ENCODE measurements at places on chromosomes 5 and 9.
A peak's percentile ranks its signal among the peaks of the same experiment; 100 is the strongest.

DNA sequence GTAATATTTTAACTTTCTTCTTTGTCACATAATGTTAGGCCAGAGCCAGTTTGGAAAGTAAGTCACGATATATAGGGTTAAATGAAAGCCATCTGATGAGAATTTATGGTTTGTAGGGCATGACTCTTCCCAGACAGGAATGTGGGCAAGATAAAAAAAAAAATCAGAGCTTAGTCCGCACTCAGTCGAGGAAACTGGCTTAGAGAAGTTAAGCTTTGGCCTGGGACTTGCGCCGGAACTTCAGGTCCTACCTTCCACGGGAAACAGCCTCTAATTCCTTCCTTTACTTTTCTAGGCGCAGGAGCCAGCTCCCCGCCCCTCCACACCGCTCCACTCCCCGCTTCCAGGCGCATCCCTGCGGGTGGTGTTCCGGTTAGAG is 475 bp downstream of the DDX31 start:
- no peak for DNase-seq

DNA sequence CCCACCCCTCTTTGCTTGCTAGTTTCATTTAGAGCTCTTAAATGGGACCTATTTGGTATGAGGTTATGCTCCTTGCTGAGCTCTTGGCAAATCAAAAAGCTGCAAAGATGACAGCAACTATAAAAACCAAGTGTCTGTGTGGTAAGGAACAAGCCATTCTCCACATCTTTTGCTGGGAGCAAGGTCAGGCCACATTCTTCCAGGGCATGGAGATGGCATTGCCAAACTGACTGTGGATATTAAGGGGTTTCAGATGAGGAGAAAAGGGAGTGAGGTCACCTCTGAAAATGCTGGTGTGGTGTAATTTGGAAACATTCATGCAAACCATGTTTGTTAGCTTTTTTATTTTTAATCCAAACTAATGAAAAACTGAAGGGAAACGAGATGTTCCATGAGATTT is 218.8 kb upstream of the IL12B start:
- DNase-seq, result no peak

GRCh38 chr5:116451905-116452450 is 122.6 kb downstream of the SEMA6A start:
- DNase-seq, result no peak

DNA sequence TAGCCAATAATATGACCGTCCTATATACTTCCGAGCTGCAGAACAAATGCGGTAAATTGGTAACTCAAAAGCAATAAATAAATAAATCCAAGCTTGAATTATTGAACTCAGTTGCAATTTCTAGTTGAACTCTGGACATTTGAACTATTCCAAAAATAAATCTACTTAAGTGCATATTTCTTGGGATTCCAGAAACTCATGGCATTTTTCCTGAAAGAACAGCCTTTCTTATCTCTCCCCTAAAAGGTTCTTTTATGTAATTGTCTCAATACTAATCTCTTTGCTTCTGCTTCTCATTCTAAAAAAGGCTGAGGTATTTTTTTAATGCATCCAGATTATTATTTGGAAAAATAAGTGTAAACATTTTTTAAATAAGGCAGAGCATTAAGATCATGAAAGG is 131.7 kb downstream of the TRPM6 start:
- no peak for DNase-seq

DNA sequence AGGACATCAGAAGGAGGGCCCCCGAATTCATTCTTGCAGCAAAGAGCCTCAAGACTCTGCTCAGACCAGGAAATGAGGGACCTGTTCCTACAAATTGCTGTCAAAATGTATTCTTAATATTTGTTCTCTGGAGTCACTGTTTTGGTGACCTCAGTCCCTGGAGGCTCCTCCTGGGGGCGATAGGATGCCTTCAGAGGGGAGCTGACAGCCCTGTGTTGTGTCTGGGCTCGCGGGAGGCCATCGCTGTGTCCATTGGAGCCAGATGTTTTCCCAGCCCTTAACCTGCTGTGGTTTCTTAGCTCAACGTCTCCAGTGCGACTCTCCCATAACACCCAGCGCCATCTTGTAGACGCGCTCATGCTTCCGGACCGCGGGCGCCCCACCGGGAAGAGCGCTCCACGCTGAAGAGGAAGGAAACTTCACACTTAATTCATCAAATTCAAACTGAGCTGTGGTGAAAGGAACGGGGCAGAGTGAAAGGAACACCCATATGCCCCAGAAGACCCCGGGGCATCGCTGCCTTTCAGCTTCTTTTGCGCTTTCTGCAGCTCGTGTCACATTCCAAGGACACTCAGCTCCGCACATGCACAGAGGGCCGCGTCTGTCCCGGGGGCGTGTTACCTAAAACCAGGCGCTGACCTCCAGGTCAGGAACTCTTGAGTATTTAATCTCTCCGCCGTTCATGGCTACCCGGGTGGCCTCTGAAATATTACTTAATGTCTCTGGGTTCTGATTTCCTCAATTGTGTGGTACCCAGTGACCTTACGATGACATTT is 112.3 kb upstream of the GDNF start:
- DNase-seq, result no peak

DNA sequence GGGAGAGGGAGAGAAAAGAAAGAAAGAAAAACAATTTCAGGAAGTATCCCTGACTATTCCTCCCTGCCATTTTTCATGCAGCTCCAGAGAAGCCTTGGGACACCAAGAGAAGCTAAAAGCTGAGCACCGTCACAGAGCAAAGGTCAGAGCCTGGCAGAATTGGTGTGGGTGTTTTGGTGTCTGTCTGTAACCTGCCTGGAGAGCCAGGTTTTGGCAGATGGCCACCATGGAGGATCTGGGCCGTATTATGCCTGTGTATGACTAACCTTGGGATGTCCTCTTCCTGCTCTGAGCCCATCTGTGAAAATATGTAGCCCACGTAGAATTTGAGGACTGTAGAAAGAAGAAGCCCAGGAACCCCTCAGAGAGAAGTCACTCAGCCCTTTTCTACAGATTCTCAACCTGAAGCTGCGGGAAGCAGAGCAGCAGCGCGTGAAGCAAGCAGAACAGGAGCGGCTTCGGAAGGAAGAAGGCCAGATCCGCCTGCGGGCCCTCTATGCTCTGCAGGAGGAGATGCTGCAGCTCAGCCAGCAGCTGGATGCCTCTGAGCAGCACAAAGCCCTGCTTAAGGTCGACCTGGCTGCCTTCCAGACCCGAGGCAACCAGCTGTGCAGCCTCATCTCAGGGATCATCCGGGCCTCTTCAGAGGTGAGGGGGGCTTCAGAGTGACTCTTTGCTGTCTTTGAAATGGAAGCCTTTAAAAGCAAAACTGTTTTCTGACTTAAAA is 18.8 kb downstream of the GLE1 start:
- no peak for DNase-seq

- no peak for DNase-seq
Observed at GRCh38 chr5:175555168-175555785, 76.9 kb downstream of the SFXN1 start.

GRCh38 chr5:127373858-127374491 is 83.4 kb downstream of the MEGF10 start:
- DNase-seq, result no peak

DNA sequence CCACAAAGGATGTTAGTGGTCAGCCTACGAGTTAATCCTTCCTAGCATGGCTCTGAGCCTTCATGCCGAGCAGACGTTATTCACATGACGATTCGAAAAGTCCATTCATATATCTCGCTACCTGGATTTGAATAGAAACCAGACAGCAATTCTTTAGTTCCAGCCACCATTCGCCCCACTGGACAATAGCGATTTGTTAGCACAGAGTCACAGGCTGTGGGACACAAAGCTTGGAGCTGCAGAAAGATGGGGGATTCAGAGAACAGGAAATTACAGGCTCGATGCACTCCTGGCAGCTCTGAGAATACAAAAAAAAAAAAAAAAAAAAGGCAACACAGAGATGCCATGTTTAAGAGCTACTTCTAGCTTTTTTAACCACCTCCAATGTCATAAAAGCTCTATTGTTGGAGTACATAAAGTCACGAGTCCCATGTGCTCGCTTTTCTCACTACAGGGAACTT is 110.7 kb downstream of the NR6A1 start:
- no peak for DNase-seq

GRCh38 chr5:126692971-126693370 is 84.0 kb upstream of the LMNB1 start:
- DNase-seq, result no peak

- no peak for DNase-seq
Observed at GRCh38 chr9:70036641-70037040, 7.0 kb upstream of the MAMDC2 start.

GRCh38 chr5:111851631-111852548 is 94.9 kb upstream of the NREP start:
- no peak for DNase-seq

DNA sequence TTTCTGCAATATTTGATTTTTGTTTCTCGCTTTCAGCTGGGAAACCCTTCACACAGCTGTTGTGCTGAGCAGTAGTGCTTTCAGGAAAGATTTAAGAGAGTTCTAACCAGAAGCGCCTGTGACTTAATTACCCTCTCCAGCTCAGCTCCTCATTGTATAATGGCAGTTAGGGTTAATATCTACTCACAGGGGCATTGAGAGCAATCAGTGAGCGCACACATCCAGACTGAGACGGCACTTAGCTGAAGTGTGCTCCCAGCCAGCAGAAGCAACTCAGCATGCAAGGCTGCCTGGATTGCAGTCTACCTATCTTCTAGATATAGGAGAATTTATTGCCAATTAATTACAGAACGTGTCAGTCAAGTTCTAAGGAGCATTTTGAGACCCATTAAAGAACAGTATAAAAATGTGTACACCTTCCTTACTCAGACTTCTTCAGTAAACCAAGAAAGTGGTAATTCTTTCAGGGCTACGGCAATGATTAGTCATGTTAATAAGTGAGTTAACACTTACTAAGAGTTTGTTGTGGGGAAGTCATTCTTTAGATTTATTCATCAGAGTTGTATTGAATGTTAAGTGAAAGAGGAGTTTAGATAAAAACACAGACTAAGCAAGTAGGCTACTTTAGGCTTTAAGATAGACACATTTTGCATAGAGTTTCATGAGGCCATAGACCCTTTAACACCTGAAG is 111.7 kb upstream of the PCAT7 start:
- no peak for DNase-seq

GRCh38 chr5:98349251-98349989 is 424.0 kb upstream of the RGMB start:
- no peak for DNase-seq

DNA sequence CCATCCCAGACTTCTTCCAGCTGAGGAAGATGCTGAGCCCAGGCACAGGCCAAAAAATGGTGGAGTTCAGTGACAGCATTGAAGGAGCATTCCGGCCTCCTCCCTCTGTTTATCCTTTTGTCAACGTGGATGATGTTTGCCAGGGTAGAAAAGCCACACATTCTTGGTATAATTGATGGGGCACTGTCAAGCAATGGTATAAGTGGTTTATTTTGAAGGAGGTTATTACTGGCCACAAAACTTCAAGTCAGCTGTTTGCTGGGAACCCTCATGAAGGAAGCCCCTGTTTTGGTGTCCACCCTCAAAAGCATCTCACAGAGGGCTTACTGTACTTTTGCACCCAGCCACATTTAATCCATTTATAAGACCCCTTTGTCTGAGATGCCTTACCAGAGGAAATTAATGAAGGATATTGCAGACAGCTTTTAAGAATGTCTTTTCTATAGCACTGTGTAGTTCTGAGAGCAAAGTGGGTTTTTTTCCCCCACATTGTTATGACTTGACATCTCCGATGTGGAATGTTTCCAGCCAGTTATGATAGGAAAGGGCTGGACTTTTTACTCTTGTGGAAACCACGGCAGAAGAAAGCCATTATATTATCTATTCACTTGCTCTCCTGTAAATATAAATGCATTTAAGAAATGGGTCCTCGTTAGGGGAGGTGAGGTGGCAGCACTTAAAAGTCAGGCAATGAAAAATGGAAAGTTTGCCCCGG is 95.5 kb upstream of the SPATA31D4 start:
- no peak for DNase-seq

DNA sequence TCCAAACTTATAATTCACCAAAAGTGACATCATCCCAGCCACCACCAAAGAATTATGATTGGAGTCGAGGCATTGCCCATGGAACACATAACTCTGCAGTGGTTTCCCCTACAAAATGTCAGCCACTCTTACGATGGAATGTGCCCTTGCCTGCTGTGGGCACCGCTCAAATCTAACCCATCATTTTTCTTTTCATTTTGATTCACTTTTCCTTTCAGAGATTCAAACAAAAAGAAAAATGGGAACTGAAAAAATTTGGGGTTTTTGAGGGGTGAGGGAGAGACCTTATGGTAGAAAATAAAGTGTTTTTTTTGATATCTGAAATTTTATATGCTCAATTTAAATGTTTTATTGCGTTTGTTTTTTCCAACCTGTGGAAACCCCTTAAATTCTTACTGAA is 28.1 kb downstream of the SMARCA2 start:
- peak; percentile 45 for DNase-seq

- DNase-seq, result no peak
Observed at GRCh38 chr9:114237781-114238180, 82.4 kb downstream of the COL27A1 start.

DNA sequence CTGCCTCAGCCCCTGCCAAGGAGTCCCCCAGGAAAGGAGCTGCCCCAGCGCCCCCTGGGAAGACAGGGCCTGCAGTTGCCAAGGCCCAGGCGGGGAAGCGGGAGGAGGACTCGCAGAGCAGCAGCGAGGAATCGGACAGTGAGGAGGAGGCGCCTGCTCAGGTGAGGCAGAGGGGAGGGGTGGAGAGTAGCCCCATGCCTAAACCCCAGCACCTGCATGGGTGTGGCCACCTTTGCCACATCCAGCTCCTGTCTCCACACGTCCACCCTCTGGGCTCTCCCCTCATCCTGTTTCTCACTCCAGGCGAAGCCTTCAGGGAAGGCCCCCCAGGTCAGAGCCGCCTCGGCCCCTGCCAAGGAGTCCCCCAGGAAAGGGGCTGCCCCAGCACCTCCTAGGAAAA is 17.2 kb downstream of the TCOF1 start:
- no peak for DNase-seq

GRCh38 chr5:133232435-133232834 is 180.6 kb downstream of the HSPA4 start:
- DNase-seq, result no peak

DNA sequence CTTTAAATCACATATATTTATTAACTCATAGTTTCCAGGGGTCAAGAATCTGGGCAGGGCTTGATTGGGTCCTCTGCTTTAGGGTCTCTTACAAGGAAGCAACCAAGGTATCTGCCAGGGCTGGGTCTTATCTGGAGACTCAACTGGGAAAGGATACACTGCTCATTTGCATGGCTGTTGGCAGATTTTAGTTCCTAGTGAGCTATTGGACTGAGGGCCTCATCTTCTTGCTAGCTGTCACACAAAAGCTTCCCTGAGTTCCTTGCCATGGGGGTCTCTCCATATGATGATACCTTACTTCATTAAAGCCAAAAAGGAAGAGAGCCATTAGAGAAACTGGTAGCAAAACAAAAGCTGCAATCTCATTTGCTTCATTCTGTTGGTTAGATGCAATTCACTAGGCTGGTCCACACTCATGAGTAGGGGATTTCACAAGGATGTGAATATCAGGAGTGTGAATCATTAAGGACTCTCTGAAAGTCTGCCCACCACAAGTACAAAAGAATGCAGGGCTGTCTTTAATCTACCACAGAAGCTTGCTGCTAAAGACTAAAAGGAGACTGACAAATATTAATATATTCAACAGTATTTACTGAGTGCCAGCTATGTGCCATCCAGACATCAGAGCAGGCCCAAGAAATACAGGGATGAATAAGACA is 42.0 kb upstream of the TIMD4 start:
- DNase-seq, result no peak

GRCh38 chr5:127766676-127767335 is 63.6 kb downstream of the CCDC192 start:
- no peak for DNase-seq

GRCh38 chr5:21831145-21831787 is 1021.9 kb downstream of the CDH12 start:
- DNase-seq, result no peak

- no peak for DNase-seq
Observed at GRCh38 chr9:136542241-136543040, 3.4 kb downstream of the NOTCH1 start.

GRCh38 chr9:38001430-38001829 is 67.6 kb downstream of the SHB start:
- DNase-seq, result no peak

All from stimulated activated naive B cell treated with anti-CD40 and anti-IgM and Interleukin-4, amounts not matched to agents 10 μg/mL and 1 μg/mL and 100 μg/mL, for 72 hours (primary cell).